ENCODE measurements at places on chromosomes 4 and X.

GRCh38 chrX:30504309-30504708 lies 73.3 kb downstream of the TASL start:
- no peak for DNase-seq

DNA sequence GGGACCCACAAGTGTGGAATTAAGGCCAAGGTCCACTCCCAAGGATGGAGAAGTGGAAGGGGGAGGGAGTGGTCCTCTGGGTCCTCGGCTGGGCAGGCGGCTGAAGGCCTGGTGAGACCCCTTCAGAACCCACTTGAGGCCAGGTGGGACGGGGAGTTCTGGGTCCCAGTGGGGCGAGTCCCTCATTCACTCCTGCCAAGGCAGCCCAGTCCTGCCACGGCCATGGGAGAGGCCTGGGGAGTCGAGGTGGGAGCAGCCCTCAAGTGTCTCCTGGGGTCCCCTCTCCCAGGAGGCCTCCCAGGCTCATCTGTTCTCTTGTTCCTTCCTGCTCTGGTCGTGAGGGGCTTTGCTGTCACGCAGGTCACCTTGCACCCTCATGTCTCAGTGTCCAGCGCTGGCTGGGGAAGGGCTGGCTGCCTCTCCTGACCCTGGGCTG lies 6.1 kb upstream of the SH3BP2 start:
- DNase-seq, result no peak

DNA sequence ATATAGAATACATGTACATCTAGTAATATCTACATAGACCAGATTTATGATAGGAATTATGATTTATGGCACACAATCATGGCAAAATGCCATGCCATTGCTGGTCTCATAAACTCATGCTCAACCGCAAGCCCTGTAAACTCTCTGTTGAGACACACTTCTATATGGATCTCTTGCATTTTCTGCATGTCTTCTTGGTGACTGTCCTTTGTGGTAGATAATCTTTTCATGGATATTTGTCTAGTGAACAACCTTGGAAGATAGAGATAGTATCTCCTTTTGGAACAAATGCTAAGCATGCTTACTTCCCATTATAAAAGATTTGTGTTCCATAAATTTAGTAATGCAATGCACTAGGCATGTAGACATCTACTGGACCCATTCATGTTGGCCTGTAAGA lies 328.0 kb downstream of the NAF1 start:
- DNase-seq, result no peak

GRCh38 chrX:151801980-151802379 lies 67.4 kb downstream of the CNGA2 start:
- no peak for DNase-seq

DNA sequence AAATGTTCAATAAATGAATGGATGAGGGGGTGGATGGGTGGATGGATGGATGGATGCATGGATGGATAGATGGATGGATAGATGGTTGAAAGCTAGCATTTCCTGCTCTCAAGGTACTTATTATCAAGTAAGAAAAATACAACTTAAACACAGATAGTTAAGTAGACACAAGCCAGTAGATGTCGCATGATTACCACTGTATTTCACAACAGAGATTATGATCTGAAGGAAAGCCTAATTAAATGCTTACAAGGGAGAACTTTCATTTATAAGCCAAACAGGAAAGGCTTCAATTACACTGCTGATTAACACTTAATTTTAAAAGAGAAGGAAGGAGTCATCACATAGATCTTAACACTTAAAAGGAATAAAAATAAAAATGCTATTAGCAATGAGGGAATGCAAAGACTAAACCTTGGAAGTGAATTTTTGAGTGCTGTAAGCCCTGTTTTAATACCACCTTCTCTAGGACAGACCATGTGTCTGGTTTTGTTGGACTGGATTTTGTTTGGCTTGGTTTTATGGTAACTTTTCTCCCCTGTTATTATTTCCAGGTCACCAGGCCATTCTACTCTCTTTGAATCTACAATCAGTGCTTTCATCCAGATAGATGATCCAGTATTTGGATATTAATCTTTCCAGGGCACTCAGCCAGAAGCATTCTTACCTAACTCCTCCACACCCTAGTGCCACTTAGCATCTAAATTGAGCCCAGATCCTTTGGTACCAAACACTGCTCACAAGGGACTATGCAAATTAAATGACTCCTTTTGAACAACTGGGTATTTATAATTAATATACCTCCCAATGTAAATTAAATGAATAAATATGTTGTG lies 75.5 kb upstream of the SLC39A8 start:
- no peak for DNase-seq

GRCh38 chrX:35040871-35041270 lies 98.3 kb downstream of the FAM47B start:
- no peak for DNase-seq

DNA sequence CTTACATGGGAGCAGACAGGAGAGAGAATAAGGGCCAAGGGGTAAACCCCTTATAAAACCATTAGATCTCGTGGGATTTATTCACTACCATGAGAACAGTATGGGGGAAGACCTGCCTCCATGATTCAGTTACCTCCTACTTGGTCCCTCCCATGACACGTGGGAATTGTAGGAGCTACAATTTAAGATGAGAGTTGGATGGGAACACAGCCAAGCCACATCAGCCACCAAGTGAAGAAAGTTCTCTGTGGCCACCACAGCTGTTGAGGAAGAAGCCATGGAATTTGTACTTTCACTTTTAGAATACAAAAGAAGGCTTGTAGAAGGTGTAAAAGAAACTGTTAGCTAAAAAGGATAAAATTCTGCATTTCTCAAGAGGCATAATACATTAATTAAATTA lies 67.0 kb upstream of the CXorf51A start:
- no peak for DNase-seq

DNA sequence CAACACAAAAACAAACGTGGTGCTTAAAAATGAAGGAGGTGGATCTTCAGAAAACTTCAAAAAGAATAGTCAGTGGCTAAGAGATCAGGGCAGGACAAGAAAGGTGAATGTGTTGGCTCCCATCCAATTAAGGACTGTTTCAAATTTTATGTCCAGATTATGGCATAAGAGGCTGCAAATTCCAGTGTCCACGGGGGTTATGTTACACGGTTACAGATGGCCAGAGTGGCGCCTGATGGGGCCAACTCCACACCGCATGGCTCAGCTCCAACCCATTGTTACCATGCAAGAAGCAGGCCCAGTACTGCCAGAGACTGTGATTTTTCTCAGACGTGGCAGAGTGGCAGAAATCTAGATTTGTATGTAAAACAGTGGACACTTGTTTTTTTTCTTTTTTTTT lies 168.4 kb upstream of the TENM3 start:
- no peak for DNase-seq

DNA sequence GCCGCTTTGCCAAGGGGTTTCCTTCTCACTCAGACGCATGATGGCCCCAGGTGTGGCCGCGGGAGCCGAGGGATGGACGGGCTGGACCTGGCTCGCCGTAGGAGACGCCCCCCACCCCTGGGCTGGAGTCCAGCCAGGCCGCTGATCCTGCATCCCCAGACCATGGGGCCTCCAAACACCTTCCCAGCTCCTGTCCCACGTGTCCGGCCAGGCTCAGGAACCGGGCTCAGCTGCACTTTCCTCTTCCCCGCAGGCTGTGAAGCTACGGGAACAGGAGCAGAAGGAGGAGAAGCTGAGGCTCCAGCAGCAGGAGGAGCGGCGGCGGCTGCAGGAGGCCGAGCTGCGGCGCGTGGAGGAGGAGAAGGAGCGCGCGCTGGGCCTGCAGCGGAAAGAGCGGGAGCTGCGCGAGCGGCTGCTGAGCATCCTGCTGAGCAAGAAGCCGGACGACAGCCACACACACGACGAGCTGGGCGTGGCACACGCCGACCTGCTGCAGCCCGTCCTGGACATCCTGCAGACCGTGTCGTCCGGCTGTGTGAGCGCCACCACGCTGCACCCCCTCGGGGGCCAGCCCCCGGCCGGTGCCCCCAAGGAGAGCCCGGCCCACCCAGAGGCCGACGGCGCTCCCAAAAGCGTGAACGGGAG lies 9.1 kb downstream of the AKAP17A start:
- DNase-seq, result no peak

DNA sequence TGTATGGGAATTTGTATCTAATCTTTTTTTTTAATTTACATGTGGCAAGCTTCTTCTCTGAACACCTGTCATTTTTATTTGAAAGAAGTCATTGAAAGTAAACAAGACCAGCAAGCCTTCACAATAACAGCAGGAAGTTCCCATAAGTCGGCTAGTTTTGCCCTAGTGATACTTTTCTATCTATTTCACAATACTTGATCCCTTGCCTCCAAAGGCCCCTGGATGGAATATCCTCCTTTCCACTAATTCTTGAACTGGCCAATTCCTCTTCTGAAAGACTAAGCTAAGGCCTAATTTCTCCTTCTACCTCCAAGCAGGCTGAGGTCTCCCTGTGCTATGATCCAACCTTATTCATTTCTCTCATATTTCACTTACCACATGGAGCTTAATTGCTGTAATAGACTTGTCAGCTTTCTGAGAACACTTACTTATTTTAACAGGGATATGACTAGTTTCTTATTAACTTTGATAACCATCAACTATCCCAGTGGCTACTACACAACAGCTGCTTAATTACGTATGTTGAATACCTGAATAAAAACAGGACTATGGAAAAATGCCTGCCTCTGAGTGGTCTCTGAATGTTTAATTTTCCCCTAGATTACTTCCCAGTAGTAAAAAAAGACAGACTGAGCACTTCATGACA lies 194.2 kb downstream of the MAD2L1 start:
- no peak for DNase-seq

GRCh38 chr4:103050736-103051436 lies 25.7 kb downstream of the SLC9B2 start:
- no peak for DNase-seq

- DNase-seq, result no peak
Observed at GRCh38 chr4:36215627-36216026, 28.7 kb downstream of the ARAP2 start.

- no peak for DNase-seq
Observed at GRCh38 chrX:40107291-40108161, 9.8 kb upstream of the BCOR start.

GRCh38 chrX:106168107-106168506 lies at the start of gene PWWP3B:
Gene PWWP3B, plus strand, starts transcription at chrX:106168305. Its CDS starts 37,128 bp downstream, at chrX:106205433.
- DNase-seq, result no peak

GRCh38 chrX:47915886-47916493 lies 79.3 kb downstream of the ZNF81 start:
- no peak for DNase-seq

DNA sequence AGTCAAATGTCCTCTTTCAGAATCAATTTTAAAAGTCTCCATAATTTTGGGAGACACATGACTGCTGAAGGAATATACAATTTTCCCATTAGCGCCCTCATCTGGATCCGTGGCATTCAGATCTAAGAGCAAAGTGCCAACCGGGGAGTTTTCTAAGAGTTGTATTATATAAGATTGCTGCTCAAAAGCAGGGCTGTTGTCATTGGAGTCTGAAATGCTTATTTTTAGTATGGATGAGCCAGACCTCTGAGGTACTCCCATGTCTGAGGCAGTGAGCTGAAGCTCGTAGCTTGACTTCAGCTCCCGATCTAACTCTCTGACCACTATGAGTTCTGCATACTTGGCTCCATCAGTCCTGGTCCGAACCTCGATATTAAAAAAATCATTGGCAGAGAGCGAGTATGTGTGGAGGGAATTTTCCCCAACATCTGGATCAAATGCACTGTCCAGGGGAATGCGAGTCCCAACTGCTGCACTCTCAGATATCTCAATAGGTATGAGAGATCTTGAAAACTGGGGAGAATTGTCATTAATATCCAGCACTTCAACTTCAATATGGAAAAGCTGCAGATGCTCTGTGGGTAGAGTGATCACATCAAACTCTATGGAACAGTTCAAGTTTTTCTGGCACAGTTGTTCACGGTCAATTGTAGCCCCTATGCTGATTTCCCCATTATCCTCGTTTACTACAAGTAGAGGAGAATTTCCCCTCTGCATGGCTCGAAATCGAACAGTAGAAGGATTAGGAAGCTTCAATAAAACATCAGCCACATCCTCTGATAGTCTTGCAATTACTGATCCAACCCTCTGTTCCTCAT lies 917 bp downstream of the PCDH18 start:
- no peak for DNase-seq

DNA sequence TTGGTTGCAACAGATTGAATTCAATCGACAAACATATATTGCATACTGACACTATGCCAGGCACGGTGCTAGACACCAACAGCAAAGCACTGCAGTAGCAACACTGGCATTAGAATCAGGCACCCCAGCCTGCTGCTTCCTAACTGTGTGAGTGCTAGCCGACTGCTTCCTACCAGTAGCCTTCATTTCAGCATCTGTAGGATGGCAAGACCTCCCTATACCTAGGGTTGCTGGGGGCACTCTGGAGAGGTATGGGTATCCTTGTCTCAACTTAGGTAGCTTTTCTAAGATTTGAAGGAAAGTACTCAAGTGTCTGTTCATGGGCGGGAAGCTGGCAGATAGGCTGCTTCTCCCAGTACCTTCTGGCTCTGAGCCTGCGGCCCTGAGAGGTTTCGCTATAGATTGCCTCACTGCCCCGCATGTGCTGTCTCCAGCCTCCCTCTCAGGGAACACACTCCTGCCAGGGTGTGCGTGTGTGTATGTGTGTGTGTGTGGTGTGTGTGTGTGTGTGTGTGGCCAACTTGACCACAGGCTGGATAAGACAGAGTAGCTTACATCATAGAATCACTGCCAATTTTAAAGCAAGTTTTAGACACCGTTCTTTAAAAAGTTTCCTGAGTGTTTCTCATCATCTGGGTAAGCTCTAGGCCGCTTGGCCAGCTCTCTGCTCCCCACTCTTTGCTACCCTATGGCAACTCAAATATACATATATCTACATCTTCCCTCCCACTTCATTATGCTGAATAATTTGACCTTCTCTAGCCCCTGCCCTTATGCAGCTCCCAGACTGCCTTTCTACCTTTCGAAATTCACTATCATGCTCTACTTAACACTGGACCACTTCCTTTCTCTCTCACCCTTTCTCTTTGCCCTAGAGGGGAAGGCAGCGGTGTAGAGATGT lies 97.0 kb upstream of the PJA1 start:
- DNase-seq, result no peak

- DNase-seq, result no peak
Observed at GRCh38 chr4:25941457-25942221, 27.6 kb downstream of the SMIM20 start.

- no peak for DNase-seq
Observed at GRCh38 chr4:78863991-78864390, 75.2 kb downstream of the PAQR3 start.

DNA sequence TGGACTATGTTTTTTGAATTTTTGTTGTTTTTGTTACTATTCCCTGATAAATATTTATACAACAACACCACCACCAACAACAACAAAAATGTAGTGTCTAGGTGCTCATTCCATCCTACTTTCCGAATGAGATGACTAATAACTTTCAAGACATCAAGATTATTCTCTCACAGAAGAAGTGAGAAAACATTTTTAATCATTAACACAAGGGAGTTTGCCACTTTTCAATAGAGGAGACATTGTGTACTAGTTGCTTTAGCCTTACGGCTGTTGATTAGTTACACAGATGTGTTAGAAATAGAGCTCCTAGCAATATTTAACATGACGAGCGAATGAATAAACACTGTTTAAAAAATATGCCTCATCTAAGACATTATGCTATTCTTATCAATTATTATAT lies 898.8 kb downstream of the C4orf33 start:
- no peak for DNase-seq

DNA sequence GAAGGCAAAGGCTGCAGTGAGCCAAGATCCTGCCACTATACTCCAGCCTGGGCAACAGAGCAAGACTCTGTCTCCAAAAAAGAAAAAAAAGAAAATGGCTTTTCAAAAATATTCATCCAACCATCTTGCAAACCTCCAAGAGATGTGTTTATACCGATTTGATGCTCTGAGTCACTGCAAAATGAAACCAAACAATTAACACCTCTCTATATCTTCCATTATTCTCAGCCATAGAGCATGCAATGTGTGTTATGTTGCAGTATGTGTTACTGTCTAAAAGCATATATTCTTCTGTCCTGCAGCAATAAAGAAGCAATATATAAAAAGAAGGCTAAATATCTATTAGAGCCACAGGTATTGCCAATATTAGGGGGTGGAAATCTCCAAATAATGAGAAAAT lies 51.4 kb downstream of the ARAP2 start:
- no peak for DNase-seq

Data from stimulated activated CD4-positive, alpha-beta T cell treated with anti-CD3 and anti-CD28 coated beads, Interleukin-15, amount 100 ng/mL, for 1 hour (primary cell).